ENCODE measurements at places on chromosomes 3 and 15.
A peak's percentile ranks its signal among the peaks of the same experiment; 100 is the strongest.

DNA sequence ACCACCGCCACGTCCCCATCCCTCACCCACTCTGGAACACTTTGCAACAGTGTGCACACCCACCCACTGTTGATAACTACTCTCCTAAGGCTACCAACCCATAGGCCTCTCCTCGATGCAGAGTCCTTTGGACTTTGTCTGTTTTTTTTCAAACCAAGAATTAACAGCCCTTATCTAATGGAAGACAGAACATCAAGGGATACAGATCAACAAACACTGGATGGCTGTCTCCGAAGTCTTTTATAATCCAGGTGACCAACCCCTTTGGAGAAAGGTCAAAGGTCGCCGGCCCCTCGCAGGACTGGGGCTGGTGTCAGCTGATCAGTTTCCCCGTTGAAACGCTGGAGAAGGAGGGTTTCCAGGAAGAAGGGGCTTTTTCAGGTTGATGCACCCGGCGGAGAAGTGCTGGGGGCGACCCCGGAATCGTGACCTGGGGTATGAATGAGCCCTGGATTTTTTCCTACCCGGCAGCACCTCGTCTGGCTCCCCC is 532 bp downstream of the B4GALT4 start:
- no peaks in the 10 kb centered on the region for H3K27me3 ChIP-seq
- H3K36me3 ChIP-seq = peaks cover 18% of the 10 kb centered on the region
- no peak for DNase-seq
- peak overlapping the region; percentile 87 for H3K4me3 ChIP-seq
- H3K27ac ChIP-seq = peak overlapping the region; percentile 80
- peaks cover 36% of the 10 kb centered on the region for H3K4me1 ChIP-seq

DNA sequence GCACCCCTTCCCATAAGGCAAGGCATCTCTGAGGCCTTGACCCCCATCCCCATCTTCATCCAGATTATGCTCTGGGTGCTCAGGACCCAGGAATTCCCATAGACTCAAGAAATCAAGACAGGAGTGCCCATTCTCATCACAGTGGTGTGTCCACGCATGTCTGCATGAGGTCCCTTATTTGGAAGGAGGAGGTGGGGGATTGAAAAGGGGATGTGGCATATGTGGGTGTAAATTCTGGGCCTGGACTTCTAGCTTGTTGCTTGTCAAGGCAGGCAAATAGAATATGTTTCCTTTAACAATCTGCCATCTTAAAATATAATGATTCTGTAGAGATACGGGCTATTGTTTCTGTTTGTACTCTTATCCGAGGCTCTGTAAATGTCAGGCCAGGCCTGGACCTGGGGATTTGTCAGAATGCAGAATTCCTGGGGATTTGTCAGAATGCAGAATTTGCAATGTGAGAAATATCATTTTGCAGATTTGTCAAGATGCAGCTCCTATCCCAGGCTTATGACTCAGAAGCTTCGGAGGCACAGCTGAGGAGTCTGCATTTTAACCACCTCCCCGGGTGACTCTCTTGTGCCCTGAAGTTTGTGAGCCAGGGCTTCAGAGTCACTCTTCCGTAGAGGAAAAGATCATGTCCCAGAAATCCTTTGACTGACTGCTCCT is 157.8 kb downstream of the SV2B start:
- H3K27ac ChIP-seq = no peak overlapping the region
- H3K27me3 ChIP-seq = peaks cover 30% of the 10 kb centered on the region
- H3K36me3 ChIP-seq = no peaks in the 10 kb centered on the region
- no peaks in the 10 kb centered on the region for H3K4me1 ChIP-seq

- no peak overlapping the region for H3K27ac ChIP-seq
- H3K27me3 ChIP-seq = no peaks in the 10 kb centered on the region
- no peak for DNase-seq
- H3K4me3 ChIP-seq = no peak overlapping the region
- H3K36me3 ChIP-seq = no peaks in the 10 kb centered on the region
Observed at GRCh38 chr3:175383371-175383770, 524.2 kb downstream of the NAALADL2 start.

DNA sequence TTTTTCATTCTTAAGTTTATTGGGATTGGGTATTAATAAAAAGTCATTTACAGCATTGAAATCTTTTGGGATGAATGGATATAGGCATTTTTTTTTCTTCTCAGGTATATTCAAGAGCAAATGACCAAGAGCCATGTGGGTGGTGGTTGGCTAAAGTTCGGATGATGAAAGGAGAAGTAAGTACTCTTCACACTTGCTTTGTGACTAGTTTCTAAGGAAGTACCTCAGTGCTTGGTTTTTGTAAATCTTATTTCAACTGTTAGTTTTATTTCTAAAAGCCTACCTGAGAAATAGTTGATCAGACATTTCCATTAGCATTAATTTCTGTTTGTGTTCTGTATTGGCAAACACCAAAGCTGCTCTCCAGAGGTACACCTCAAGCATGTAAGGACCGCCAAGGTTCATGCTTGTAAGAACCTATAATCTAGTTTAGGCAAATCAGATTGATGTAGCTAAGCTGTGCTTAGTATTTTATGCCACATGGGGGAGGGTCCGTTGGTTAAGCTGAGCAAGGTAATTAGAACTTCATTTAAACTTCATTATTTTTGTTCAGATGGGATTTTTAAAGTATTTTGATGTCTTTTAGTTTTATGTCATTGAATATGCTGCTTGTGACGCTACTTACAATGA is 35.4 kb downstream of the FXR1 start:
- no peak for DNase-seq
- peaks cover 78% of the 10 kb centered on the region for H3K36me3 ChIP-seq
- peaks cover 16% of the 10 kb centered on the region for H3K4me1 ChIP-seq
- peak overlapping the region; percentile 59 for H3K27ac ChIP-seq

DNA sequence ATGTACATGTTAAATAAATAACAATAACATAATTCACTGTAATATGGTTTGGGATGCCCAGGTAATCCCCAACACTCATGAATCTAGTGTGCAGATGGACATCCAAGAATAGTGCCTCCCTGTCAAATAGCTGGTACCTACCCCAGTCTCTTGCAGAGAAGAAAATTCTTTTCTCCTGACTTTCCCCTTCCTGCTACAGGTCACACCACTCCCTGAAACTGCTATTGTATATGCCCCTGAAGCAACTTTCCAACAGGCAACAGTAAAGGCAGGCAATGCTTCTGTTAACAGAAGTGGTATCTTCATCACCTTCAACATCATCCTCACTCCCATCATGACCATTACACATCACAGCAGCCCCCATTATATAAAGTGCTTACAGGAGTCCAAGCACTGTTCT is 431.6 kb downstream of the MAGI1 start:
- H3K4me3 ChIP-seq = no peak overlapping the region
- no peaks in the 10 kb centered on the region for H3K36me3 ChIP-seq
- DNase-seq = no peak
- H3K4me1 ChIP-seq = no peaks in the 10 kb centered on the region

GRCh38 chr3:74906181-74906580 is 291.7 kb upstream of the CNTN3 start:
- no peaks in the 10 kb centered on the region for H3K27me3 ChIP-seq
- no peak for DNase-seq
- H3K27ac ChIP-seq = no peak overlapping the region

GRCh38 chr15:83746231-83746630 is 92.3 kb downstream of the ADAMTSL3 start:
- H3K4me1 ChIP-seq = no peaks in the 10 kb centered on the region
- H3K4me3 ChIP-seq = no peak overlapping the region
- no peaks in the 10 kb centered on the region for H3K27me3 ChIP-seq
- no peak overlapping the region for H3K27ac ChIP-seq

DNA sequence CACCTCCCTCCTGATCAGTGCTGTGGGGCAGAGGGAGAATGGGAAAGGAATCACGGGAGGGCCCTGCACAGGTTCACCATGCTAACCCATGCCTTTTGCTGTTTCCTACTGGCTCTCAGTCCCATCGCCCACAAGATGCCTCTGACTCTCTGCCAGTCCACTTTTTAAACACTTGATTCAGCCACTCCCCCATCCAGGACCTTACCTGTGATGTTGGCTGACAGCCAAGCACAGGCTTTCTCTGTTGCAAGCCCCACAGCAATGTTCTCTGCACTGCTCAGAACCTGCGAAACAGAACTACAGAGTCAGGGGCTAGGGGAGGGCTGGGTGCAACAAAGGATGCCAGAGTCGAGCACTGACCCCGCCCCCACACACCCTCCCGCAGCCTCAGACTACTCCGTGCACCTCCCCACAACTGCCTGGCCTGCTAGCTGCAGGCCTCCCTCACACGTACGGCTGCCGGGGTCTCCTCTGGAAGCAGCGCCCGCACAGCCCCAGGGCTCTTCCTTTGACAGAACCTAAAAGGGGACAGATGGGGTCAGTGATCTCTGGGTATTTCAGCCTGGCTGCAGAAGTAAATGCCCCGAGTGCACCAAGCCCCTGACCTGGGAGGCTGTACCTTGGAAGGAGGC is 9.1 kb downstream of the CDAN1 start:
- H3K27ac ChIP-seq = no peak overlapping the region
- no peaks in the 10 kb centered on the region for H3K4me1 ChIP-seq
- peaks cover 89% of the 10 kb centered on the region for H3K36me3 ChIP-seq
- no peak for DNase-seq

- H3K36me3 ChIP-seq = peaks cover 2% of the 10 kb centered on the region
- no peak for DNase-seq
- H3K27ac ChIP-seq = peak overlapping the region; percentile 72
- peaks cover 50% of the 10 kb centered on the region for H3K4me1 ChIP-seq
- H3K4me3 ChIP-seq = peak overlapping the region; percentile 44
Observed at GRCh38 chr3:122886946-122887345, 92.1 kb downstream of the SLC49A4 start.

- H3K4me3 ChIP-seq = no peak overlapping the region
- H3K27me3 ChIP-seq = peaks cover 10% of the 10 kb centered on the region
- no peaks in the 10 kb centered on the region for H3K4me1 ChIP-seq
- no peak overlapping the region for H3K27ac ChIP-seq
Observed at GRCh38 chr3:152745646-152746045, 89.3 kb upstream of the P2RY1 start.

DNA sequence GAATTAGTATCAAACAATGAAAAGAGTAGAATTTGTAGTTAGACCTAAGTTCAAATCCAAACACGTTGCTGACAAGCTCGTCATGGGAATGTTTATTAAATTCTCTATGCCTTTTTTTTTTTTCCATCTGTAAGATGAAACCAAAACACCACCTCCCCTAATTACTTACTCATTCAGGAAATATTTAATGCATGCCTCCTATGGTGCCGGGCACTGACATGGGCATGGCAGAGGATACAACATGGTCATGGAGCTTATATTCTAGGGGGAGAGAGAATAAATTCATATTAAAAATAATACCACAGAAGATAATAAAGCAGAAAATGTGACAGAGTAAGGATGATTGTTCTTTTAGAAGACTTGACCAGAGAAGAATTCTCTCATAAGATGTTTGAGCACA is 215.8 kb downstream of the RYR3 start:
- no peaks in the 10 kb centered on the region for H3K36me3 ChIP-seq
- no peaks in the 10 kb centered on the region for H3K4me1 ChIP-seq
- DNase-seq = no peak
- H3K27ac ChIP-seq = no peak overlapping the region
- no peak overlapping the region for H3K4me3 ChIP-seq
- H3K27me3 ChIP-seq = no peaks in the 10 kb centered on the region

DNA sequence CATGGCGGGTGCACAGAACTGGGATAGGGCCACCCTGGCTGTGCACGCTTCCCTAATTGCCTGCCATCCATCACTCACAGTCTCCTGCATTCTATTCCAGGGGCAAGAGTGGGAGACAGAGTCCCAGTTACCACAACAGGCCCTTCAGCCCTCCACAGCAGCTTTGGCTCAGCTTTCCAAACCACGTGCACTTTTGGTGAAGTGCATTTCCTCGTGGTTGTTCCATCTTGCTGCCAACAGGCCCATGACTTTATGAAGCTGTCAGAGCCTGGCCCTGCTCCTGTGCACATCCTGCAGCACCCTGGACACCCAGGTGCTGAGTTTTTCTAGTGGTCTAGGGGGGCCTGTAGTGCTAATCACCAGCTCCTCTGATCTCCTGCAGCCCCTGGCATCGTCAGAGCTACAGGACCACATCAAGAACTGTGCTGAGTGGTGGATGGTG is 110.2 kb downstream of the ADCY5 start:
- H3K36me3 ChIP-seq = no peaks in the 10 kb centered on the region
- H3K4me1 ChIP-seq = no peaks in the 10 kb centered on the region
- H3K27ac ChIP-seq = no peak overlapping the region
- H3K4me3 ChIP-seq = no peak overlapping the region
- H3K27me3 ChIP-seq = no peaks in the 10 kb centered on the region

DNA sequence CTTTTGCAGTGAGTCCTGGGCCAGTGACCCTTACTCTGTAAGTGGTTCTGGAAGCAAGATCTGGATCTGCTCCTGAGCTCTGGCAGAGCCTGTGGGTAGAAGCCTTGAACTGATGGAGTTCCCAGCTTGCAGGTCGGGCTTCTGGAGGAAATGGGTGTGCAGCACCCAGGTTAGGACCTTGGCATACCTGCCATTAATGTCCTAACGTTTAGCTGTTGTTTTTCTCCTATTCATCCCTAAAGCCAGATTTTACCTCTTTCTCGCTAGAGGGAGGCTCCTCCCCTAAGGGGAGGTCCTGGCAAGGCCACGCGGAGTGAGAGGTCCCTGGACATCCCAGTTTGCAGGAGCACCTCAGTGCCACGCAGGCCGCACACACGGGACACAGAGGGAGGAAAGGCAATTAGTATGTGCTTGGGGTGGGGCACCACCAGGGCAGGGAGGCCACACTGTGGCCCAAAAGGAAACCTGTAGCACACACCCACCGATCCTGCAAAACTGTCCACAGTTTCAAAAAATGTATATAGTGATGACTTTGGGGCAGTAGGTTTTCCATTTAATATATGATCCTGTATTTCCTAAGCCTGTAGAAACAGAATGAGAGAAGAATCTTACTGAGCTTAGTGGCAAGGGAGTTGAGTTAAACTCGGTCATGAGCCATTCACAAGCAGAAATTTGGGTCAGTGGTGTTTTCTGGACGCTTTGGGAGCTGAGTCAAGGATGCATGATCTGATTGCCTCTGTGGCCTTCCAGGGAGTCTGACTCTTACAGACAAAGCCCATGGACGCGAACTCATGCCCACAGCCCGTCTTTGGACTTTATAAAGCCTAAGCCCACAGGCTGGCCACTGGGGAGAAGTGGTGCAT is 148.7 kb downstream of the LRRK1 start:
- H3K27ac ChIP-seq = no peak overlapping the region
- H3K36me3 ChIP-seq = peaks cover 67% of the 10 kb centered on the region
- no peak for DNase-seq
- no peaks in the 10 kb centered on the region for H3K27me3 ChIP-seq
- H3K4me1 ChIP-seq = peaks cover 8% of the 10 kb centered on the region

DNA sequence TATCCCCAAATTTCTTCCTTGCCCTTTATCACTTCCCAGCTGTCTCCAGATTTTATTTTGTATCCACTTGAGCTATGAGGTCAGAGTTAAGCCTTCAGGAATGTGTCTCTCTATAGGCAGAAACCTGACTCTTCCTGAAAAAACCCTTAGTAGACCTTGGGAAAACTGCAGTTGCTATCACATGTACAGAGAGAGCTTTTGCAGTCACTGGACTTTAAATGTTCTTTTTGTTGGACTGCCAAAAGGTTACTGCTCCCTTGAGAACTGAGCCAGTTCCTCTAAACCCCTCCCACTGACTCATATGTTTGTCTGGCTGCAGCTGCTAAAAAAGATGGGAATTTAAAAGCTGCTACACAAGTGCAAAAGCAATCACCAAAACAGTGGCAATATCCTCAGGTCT is 169.1 kb upstream of the CCDC54 start:
- no peak for DNase-seq
- H3K27me3 ChIP-seq = no peaks in the 10 kb centered on the region
- H3K4me1 ChIP-seq = no peaks in the 10 kb centered on the region
- H3K36me3 ChIP-seq = no peaks in the 10 kb centered on the region
